ENCODE measurements at places on chromosomes 7 and 10. TPM values are rescaled to one million over a fixed set of nuclear protein-coding genes. Genes with fewer than 3 reads are reported as not detected.

DNA sequence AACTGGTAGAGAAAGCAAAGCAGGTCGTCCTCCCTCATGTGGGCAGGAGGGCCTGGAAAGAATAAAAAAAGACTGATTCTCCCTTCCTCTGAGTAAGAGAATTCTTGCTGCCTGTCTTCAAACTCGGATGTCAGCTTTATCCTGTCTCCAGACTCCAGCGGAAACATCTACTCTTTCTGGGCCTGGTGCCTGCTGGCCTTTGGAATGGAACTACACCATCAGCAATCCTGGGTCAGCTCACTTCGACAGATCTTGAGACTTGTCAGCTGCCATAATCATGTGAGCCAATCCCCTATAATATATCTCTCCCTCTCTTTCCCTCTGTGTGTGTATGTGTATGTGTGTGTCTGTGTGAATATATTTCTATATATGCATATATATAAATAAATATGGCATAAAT lies 411.0 kb upstream of the DPP6 start:
- H3K27ac ChIP-seq, result no peak overlapping the region
- no peak for DNase-seq
- no peaks in the 10 kb centered on the region for H3K36me3 ChIP-seq
- no peaks in the 10 kb centered on the region for H3K27me3 ChIP-seq

- DNase-seq, result no peak
- H3K36me3 ChIP-seq, result no peaks in the 10 kb centered on the region
- H3K4me3 ChIP-seq, result no peak overlapping the region
Measured at GRCh38 chr10:107708981-107709380, 544.5 kb upstream of the SORCS1 start.

DNA sequence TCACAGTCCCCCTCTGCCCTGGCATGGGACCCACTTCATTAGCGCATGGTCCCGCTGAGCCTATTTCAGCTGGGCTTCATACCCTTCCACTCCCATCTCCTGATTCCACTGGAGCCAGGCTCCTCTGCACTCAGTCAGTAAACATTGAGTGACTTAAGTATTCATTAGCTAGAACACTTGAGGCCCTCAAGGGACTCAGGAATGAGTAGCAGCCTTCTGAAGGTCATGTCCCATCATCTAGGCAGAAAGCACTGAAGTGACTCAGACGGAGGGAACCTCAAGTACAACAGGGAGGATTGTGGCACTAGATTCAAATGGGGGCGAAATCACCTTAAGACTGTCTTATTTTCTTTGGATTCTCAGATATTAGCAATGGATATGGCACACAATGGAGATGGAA lies 186.6 kb upstream of the INHBA start:
- H3K4me3 ChIP-seq, result no peak overlapping the region
- no peaks in the 10 kb centered on the region for H3K36me3 ChIP-seq
- no peak for DNase-seq
- H3K4me1 ChIP-seq, result no peaks in the 10 kb centered on the region
- H3K27me3 ChIP-seq, result no peaks in the 10 kb centered on the region
- H3K27ac ChIP-seq, result no peak overlapping the region

DNA sequence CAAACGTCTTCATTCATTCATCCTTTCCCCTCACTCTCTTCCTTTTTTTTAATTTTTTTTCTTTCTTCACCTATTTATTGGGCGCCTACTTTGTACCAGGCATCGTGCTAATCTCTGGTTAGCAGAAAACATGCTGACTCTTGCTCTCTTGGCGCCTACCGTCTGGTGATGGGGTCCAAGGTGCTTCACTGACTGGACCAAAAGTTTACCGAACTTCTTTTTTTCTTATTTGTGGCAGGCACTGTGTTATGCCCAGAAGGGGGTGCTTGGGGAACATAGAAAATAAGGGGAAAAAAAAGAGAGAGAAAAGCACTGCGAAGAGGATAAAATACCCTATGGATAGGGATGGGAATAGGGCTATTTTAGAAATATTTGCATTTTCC lies 505 bp upstream of the FAM204A start:
- H3K36me3 ChIP-seq, result peaks cover 2% of the 10 kb centered on the region
- H3K4me3 ChIP-seq, result peak overlapping the region; percentile 99
- H3K27me3 ChIP-seq, result no peaks in the 10 kb centered on the region
- peaks cover 32% of the 10 kb centered on the region for H3K4me1 ChIP-seq
- DNase-seq, result no peak

GRCh38 chr7:121081327-121081936 lies 92.9 kb downstream of the CPED1 start:
- no peaks in the 10 kb centered on the region for H3K36me3 ChIP-seq
- no peaks in the 10 kb centered on the region for H3K27me3 ChIP-seq
- no peak overlapping the region for H3K4me3 ChIP-seq
- H3K27ac ChIP-seq, result no peak overlapping the region

GRCh38 chr7:2510909-2511768 lies 8.4 kb upstream of the LFNG start:
- H3K36me3 ChIP-seq, result no peaks in the 10 kb centered on the region
- peaks cover 70% of the 10 kb centered on the region for H3K4me1 ChIP-seq
- H3K27ac ChIP-seq, result peak overlapping the region; percentile 98
- H3K4me3 ChIP-seq, result no peak overlapping the region

DNA sequence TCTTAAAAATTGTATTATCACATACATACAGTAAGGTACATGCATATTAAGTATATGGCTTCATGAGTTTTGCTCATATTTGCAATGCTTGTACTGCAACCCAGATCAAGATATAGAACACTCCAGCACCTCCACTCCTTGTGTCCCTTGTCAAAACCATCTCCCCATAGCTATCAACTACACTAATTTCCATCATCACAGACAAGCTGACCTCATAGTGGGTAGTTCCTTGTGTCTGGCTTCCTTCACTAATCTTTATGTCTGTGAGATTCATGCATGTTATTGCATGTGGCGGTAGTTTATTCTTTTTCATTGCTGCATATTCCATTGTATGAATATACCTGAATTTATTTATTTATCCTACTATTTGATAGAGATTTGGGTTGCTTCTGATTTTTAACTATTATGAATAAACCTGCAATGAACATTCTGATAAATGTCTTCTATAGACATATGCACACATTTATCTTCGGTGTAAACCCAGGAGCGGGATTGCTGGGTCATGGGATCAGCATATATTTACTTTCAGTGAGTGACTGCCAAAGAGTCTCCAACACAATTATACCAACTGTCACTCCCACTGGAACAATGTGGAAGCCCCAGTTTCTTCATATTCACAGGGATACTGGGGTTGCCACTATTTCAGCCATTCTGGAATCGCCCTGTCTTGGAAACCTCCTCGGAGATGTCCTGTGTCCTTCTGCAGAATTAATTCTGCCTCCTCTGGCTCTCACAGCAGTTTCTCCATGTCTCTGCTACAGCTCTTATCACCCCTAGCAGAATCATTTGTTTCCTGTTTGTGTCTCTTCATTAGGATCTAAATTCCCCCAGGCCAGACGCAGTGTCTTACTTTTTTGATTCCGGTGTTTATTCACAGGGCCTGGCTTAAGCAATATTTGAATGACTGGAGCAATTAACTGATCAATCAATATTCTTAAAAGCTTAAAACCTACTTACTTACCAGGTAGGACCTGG lies 14.7 kb upstream of the ADAM12 start:
- no peak for DNase-seq
- no peak overlapping the region for H3K4me3 ChIP-seq
- no peaks in the 10 kb centered on the region for H3K36me3 ChIP-seq
- no peaks in the 10 kb centered on the region for H3K4me1 ChIP-seq

DNA sequence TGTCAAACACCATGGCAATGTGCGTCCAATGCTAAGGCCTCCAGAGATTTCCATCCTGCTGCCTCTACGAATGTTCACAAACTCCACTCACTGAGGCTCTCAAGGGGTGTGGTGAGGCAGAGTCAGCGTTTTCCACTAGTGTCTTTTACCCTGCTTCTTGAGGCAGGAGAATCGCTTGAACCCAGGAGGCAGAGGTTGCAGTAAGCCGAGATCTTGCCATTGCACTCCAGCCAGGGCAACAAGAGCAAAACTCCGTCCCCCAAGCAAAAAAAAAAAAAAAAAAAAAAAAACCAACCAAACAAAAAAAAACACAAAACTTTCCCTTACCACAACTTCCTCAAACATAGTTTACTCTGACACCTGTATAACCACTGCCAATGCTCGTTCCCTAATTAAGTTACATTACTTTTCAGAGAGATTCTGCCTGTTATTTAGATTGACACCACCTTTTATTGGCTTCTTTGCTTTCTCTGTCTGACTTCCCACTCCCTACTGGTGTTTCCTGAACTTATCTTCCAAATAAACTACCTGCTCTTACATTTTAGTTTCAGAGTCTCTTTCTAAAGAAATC lies 102.1 kb upstream of the ZNF746 start:
- H3K4me3 ChIP-seq, result peak overlapping the region; percentile 75
- peaks cover 15% of the 10 kb centered on the region for H3K4me1 ChIP-seq
- peaks cover 22% of the 10 kb centered on the region for H3K36me3 ChIP-seq
- H3K27ac ChIP-seq, result no peak overlapping the region
- no peaks in the 10 kb centered on the region for H3K27me3 ChIP-seq
- DNase-seq, result no peak

GRCh38 chr10:21364196-21365114 lies 161.0 kb downstream of the SKIDA1 start:
- no peaks in the 10 kb centered on the region for H3K36me3 ChIP-seq
- H3K27me3 ChIP-seq, result no peaks in the 10 kb centered on the region
- no peak overlapping the region for H3K4me3 ChIP-seq
- no peaks in the 10 kb centered on the region for H3K4me1 ChIP-seq

- H3K27ac ChIP-seq, result no peak overlapping the region
- no peaks in the 10 kb centered on the region for H3K4me1 ChIP-seq
- peaks cover 6% of the 10 kb centered on the region for H3K27me3 ChIP-seq
- DNase-seq, result no peak
- H3K4me3 ChIP-seq, result no peak overlapping the region
Measured at GRCh38 chr10:114272696-114273095, 33.6 kb downstream of the VWA2 start.

- no peak overlapping the region for H3K4me3 ChIP-seq
- H3K27ac ChIP-seq, result no peak overlapping the region
- no peaks in the 10 kb centered on the region for H3K4me1 ChIP-seq
- no peaks in the 10 kb centered on the region for H3K36me3 ChIP-seq
- DNase-seq, result no peak
Measured at GRCh38 chr7:31893365-31893764, 176.8 kb downstream of the PDE1C start.

- H3K4me1 ChIP-seq, result peaks cover 22% of the 10 kb centered on the region
- H3K27me3 ChIP-seq, result no peaks in the 10 kb centered on the region
- peak overlapping the region; percentile 37 for H3K4me3 ChIP-seq
- peak overlapping the region; percentile 41 for H3K27ac ChIP-seq
- no peaks in the 10 kb centered on the region for H3K36me3 ChIP-seq
Measured at GRCh38 chr10:71882813-71883659, 32.0 kb upstream of the PSAP start.

- no peak for DNase-seq
- H3K4me1 ChIP-seq, result no peaks in the 10 kb centered on the region
- no peak overlapping the region for H3K27ac ChIP-seq
- H3K36me3 ChIP-seq, result no peaks in the 10 kb centered on the region
- H3K27me3 ChIP-seq, result no peaks in the 10 kb centered on the region
Measured at GRCh38 chr7:49845626-49846025, 72.2 kb downstream of the VWC2 start.

- H3K36me3 ChIP-seq, result peaks cover 52% of the 10 kb centered on the region
- H3K27me3 ChIP-seq, result no peaks in the 10 kb centered on the region
- H3K27ac ChIP-seq, result no peak overlapping the region
- DNase-seq, result no peak
- H3K4me1 ChIP-seq, result no peaks in the 10 kb centered on the region
- H3K4me3 ChIP-seq, result no peak overlapping the region
Measured at GRCh38 chr10:130179640-130180039, 43.4 kb downstream of the GLRX3 start.

GRCh38 chr10:79422178-79422892 lies 23.1 kb downstream of the ZCCHC24 start:
- H3K27ac ChIP-seq, result no peak overlapping the region
- H3K27me3 ChIP-seq, result no peaks in the 10 kb centered on the region
- no peak overlapping the region for H3K4me3 ChIP-seq
- H3K36me3 ChIP-seq, result no peaks in the 10 kb centered on the region
- no peak for DNase-seq

GRCh38 chr10:5013385-5013784 lies 9.7 kb upstream of the AKR1C2 start:
- no peaks in the 10 kb centered on the region for H3K27me3 ChIP-seq
- no peaks in the 10 kb centered on the region for H3K36me3 ChIP-seq
- no peak for DNase-seq
- H3K4me3 ChIP-seq, result no peak overlapping the region

- H3K27me3 ChIP-seq, result no peaks in the 10 kb centered on the region
- no peak for DNase-seq
- no peaks in the 10 kb centered on the region for H3K36me3 ChIP-seq
- no peak overlapping the region for H3K4me3 ChIP-seq
- no peaks in the 10 kb centered on the region for H3K4me1 ChIP-seq
- no peak overlapping the region for H3K27ac ChIP-seq
Measured at GRCh38 chr7:109890622-109891021, 1200.3 kb upstream of the LRRN3 start.

DNA sequence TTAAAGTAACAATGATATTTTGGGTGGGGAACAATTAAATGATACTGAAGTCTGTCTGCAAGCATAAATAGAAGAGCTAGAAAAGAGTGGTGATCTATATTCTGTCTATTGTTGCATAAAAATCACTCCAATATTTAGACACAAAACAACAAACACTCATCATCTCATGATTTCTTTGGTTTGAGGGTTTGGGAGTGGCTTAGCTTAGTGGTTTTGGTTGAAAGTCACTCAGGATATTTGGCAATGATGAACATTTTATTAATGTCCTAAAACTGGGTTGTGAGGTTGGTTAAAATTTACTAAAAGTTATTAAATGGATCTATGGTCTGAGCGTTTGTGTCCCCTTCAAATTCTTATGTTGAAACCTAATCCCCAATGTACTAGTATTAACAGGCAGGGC lies 54.7 kb upstream of the EGFR start:
- no peak overlapping the region for H3K4me3 ChIP-seq
- H3K27me3 ChIP-seq, result peaks cover 3% of the 10 kb centered on the region
- no peak overlapping the region for H3K27ac ChIP-seq
- no peak for DNase-seq
- H3K4me1 ChIP-seq, result no peaks in the 10 kb centered on the region

- no peak overlapping the region for H3K27ac ChIP-seq
- no peaks in the 10 kb centered on the region for H3K27me3 ChIP-seq
- no peak overlapping the region for H3K4me3 ChIP-seq
- no peaks in the 10 kb centered on the region for H3K36me3 ChIP-seq
Measured at GRCh38 chr7:130435311-130435854, 5.4 kb downstream of the CEP41 start.

GRCh38 chr10:21289961-21290360 lies 235.5 kb downstream of the SKIDA1 start:
- DNase-seq, result no peak
- H3K27ac ChIP-seq, result no peak overlapping the region
- H3K36me3 ChIP-seq, result no peaks in the 10 kb centered on the region
- H3K27me3 ChIP-seq, result peaks cover 3% of the 10 kb centered on the region
- no peaks in the 10 kb centered on the region for H3K4me1 ChIP-seq
- no peak overlapping the region for H3K4me3 ChIP-seq

- no peak overlapping the region for H3K27ac ChIP-seq
- H3K36me3 ChIP-seq, result no peaks in the 10 kb centered on the region
- H3K4me3 ChIP-seq, result no peak overlapping the region
- no peaks in the 10 kb centered on the region for H3K27me3 ChIP-seq
Measured at GRCh38 chr7:46850563-46851330, 731.2 kb downstream of the TNS3 start.

The SPDYE5 gene
- not detected for polyA plus RNA-seq

The SEC23IP gene
- 58.2 TPM for polyA plus RNA-seq

The TSPAN33 gene
- polyA plus RNA-seq, result 1.5 TPM

The TUBAL3 gene
- polyA plus RNA-seq, result not detected

The HNRNPH3 gene
- 142 TPM for polyA plus RNA-seq

The LRRD1 gene
- not detected for polyA plus RNA-seq
